ENCODE measurements at places on chromosomes 16 and 17.

- no peak for DNase-seq
Measured at GRCh38 chr17:41844971-41845370, 7.3 kb downstream of the KLHL10 start.

DNA sequence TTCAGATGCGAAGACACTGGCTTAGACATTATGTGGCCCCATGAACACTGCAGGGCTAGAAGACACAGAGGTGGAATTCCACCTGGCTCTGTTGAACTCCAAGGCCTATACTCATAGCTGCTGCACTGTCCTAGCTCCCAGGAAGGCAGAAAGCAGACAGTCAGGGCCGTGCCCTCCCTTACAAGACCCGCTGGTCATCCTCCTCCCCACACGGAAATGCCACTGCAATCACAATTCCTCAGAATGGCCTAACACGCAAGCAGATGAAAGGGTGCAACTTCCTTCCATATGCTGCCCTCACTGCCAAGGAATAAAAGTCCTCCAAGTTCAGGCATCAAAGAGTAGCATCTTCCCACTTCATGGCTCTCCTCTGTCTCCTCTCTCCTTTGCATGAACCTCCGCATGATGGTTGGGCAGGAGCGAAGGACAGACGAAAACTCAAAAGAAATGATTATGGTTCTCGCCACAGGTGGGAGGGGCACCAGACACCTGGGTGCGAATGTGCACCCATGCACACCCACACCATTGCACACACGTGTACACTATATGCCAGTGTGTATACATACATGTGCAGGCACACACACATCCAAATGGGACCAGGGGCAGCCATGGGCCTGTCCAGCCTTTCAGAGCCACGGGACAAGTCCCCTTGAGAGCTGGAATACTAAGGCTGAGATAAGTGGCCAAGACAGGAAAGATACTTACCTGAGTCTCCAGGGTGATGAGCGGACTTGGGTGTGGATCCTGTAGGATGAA, 113.3 kb downstream of the XYLT1 start:
- no peak for DNase-seq

GRCh38 chr17:27233059-27233458, 60.9 kb upstream of the WSB1 start:
- no peak for DNase-seq

DNA sequence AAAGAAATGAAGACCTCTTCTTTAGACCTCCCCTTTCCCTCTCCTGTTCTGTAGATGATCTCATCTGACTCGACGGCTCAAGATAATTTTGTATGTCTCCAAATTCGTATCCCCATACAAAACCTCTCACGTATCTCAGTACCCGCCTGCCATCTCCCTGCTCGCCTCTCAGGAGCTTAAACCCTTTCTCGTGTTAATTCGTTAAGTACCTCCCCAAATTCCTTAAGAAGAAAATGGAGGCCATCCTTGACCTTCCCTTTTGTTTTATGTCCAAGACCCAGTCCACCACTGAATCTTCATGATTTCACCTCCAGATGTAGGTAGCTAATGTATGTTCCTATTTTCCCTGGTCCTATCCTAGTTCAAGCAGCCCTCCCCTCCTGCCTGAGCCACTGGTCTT, 41.6 kb downstream of the OR3A1 start:
- no peak for DNase-seq

DNA sequence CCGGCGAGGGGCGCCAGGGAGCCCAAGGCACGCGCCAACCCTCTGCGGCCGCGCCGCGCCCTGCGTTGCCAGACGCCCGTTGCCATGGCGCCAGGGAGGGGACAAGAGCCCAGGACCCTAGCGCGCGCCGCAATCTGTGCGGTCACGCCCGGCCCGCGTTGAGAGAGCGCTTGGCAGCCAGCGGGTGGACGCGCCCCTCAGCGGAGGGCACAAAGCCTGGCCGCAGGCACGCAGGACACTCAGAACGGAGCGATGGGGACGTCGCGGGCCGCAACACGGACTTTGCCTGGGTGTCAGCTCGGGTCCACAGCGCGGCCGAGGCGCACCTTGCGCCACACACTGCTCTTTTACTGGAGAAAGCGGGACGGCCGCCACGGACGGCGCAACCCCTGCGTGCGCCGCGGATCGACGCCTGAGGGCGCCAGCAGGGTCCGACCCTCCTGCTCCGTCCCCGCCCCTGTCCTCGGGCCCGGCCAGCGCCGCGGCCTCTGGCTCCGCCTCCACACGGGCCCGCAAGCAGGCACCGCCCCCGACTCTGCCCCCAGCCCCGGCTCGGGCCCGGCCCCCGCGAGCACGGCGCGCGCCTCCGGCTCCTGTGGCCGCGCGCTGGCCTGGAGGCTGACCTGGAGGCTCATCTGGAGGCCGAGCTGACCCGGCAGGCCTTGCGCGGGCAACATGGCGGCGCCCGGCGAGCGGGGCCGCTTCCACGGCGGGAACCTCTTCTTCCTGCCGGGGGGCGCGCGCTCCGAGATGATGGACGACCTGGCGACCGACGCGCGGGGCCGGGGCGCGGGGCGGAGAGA, at the start of gene GFER:
Gene GFER, plus strand, starts transcription at position 650 of the 803 bp plus-strand sequence. Its CDS starts 26 bp downstream, at position 676.
- peak; percentile 76 for DNase-seq

GRCh38 chr16:68263559-68264127, 683 bp upstream of the SLC7A6 start:
- no peak for DNase-seq

- DNase-seq: no peak
Measured at GRCh38 chr17:83055911-83056582, 23.4 kb upstream of the METRNL start.

DNA sequence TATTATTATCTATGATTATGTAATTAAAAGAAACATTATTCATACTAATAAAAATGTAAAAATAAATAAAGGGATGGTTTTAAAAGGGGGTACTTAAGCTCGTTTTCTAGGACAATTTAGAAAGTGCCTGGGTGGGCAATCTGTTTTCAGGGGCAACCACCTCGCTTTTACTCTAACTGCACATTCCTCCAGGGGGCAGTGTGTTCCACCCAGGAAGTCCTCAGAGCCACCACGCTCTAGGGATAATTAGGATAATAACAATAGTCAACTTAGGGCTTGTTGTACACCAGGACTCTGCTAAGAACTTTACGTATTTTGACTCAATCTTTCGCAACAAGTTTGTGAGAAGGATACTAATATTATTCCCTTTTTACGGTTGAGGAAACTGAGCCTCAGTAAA, 396.7 kb upstream of the MAF start:
- no peak for DNase-seq

DNA sequence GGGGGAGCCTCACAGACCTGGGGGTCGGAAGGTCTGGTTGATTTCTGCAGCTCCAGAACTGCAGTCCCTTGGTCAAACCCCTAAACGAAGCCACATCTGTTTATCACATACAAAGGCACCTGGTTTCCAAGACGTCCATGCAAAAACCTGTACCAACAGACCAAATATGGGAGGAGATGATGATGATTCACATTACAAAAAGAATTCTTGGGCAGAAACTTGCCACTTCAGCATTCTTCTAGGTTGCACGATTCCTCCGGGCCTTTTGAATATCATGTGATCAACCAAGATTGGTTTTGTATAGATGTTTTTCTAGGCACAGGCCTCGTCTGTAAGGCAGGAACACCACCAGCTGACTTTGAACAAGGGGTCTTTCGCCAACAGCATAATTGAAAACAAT, 466.3 kb downstream of the SOX9 start:
- DNase-seq: no peak

DNA sequence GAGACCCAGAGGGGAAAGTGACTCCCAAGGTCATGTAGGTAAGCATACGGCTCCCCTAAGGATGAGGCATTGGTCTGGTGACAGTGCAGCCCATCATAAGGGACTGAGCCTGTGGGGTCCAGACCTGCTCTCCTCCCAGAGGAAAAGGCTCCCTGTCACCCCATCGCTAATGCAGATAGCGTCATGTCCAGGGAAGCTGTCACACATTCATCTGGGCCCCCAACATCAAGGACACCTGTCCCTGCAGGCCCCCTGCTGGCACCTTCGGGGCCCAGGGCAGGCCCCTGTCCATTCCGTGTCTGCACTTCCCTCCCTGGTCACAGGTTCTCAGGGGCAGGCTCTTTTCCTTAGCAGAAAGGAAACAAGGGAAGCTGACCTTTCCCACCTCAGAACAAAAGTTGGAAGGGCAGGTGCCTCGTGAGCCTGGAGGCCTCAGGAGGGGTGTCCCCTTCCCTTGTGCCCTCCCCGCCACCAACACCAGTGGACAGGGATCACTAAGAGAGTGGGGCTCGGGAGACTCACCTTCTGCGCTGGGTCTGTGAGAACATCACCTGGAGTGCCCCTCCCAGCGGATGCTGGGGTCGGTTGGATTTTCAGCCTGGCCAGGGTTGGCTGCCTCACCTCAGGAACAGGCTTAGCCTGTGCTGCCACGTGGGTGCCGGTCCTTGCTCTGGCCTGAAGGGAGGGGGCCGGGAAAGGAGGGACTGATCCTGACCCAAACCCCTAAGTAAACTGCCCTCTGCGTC, 17.3 kb upstream of the LASP1NB start:
- DNase-seq: no peak

- no peak for DNase-seq
Measured at GRCh38 chr17:63120406-63120805, 154.4 kb downstream of the TANC2 start.

- no peak for DNase-seq
Measured at GRCh38 chr17:66177048-66177447, 14.9 kb downstream of the CEP112 start.

DNA sequence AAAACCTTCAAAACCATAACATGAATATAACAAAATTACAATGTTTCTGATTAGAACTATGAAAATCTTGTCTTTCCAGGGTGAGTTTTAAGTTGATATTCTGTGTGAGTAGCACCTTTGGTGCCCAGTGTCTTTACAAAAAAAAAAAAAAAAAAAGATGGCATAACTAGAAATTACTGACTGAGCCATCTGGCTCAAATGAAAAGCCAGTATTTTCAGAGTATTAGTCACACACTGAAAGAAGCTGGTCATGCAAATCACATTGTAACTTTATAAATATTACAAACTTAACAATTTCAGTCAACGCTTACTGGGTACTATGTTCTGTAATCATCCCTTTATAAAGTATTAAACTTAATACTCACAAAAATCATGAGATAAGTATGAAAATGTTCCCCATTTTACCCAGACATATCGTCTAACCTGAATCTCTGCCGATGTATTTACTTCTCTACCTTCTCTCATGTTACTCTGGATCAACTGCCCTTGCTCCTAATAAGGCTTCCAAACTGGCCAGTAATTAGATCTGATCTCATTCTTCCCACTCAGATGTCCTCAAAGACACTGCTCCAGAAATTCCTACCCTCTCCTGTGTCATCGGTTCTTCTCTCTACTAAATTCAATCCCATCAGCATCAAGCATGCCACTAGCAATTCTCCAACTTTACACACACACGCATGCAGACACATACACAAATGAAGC, 25.4 kb downstream of the UBE2G1 start:
- no peak for DNase-seq

GRCh38 chr17:700504-701094, 14.0 kb downstream of the VPS53 start:
- DNase-seq: no peak

DNA sequence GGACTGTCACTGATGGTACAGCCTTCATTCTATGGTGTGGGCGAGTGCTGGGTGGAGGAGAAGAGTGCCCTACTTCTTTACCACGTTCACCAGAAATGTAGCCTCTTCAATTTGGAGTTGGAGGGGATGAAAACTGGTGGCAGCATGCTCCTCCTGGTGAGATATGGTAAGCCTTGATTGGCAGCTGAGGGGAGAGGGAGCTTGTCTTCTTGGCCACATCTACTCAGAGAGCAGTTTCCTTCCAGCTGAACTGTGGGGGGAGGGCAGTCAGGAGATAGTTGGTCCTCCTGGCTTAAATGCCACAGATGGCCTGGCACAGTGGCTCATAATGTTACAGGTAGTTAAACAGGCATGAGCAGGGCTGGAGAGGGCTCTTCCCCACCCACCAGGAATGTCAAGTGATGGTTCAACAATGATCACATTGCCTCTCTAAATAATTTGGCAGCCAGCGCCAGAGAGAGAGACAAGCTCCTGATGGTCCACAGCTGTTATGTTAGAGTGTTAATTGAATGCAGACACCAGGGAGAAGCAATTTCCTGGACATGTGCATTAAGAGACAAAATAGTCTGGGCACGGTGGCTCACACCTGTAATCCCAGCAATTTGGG, 9.0 kb upstream of the MAPK3 start:
- DNase-seq: no peak

DNA sequence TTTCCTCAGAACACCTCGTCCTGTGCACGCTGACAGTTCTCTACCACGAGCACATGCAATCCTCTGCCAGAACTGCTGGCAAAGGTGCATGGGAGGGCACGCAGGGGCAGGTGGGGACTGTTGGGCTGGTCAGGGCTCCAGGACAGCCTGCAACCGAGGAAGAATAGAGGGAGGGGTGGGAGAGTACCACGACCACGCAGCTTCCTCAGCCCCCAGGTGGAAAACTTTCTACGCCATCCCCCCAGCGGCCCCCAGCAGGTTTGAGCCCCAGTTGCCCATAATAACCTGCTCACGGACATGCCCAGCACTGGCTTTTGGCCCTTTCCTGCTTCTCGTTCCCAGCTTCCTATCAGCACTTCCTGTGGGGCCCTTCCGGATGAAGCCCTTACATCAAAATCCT, 199.3 kb downstream of the C16orf95 start:
- DNase-seq: no peak

GRCh38 chr16:64381979-64382378, 739.9 kb downstream of the CDH11 start:
- no peak for DNase-seq

GRCh38 chr17:31373150-31374093, 18.1 kb upstream of the RAB11FIP4 start:
- DNase-seq: peak; percentile 22

GRCh38 chr16:64215730-64216129, 906.1 kb downstream of the CDH11 start:
- DNase-seq: no peak

GRCh38 chr17:27585792-27586191, 45.2 kb upstream of the LGALS9 start:
- no peak for DNase-seq

GRCh38 chr16:22388101-22388644, 13.8 kb upstream of the CDR2 start:
- DNase-seq: no peak

DNA sequence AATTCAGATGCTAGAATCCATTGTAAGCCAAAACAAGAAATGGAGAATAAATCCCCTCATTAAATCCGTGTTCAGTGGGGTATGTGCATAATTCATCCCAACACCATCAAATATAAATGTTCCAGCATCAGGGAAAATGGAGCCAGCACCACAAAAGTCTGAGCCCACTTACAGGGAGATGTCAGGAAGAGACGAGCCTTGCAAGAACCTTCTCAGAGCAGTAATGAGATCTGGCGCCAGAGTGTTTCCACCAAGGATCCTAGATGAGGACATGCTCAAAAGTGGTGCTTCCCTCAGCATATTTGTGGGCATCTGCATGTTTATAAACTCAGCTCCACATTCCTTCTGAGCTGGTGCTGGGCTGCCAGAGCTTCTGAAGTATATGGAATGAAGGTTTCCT, 541.9 kb upstream of the C16orf82 start:
- no peak for DNase-seq
